ENCODE measurements at places on chromosomes 11 and 22.

DNA sequence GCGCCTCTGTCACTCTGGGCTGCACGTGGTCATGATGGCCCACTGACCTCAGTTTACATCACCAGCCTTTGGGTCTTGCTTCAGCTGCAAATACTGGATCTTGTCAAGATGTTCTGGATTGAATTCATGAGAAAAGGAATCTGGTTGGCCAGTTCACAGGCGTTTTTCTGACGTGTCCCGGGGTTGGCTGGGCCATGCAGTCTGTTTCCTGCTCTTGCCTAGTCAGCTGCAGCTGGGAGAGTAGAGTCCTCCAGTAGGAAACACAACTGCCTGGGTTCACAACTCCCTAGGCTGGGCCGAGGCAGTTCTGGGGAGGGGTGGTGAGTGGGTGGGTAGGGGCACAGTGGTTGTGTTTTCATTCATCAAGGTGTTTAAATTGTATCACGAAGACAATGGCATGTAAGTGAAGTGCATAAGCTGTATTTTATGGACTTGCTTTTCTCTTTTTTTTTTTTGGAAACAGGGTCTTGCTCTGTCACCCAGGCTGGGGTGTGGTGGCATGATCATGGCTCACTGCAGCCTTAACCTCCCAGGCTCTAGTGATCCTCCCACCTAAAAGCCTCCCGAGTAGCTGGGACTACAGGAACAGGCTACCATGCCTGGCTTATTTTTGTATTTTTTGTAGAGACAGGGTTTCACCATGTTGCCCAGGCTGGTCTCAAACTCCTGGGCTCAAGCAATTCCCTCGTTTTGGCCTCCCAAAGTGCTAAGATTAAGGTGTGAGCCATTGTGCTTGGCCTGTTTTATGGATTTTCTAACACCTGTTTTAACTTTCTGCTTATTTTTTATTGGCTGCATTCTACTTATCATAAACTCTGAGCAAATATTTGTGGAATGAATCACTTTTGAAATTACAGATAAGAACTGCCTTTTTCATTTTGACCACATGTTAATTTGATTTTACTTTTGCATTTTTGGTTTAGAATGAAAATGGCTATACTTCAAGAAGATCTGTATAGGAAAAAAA lies 54.0 kb upstream of the PITPNB start:
- no peaks in the 10 kb centered on the region for H3K27me3 ChIP-seq
- no peak overlapping the region for H3K27ac ChIP-seq
- H3K4me3 ChIP-seq = no peak overlapping the region

- peak overlapping the region; percentile 93 for H3K4me3 ChIP-seq
- peaks cover 34% of the 10 kb centered on the region for H3K36me3 ChIP-seq
- no peaks in the 10 kb centered on the region for H3K27me3 ChIP-seq
- peak overlapping the region; percentile 96 for H3K27ac ChIP-seq
- no peak for DNase-seq
Observed at GRCh38 chr11:65132238-65132987, 1.9 kb downstream of the SYVN1 start.

- no peaks in the 10 kb centered on the region for H3K36me3 ChIP-seq
- H3K27ac ChIP-seq = peak overlapping the region; percentile 96
- peak; percentile 41 for DNase-seq
- no peaks in the 10 kb centered on the region for H3K27me3 ChIP-seq
- H3K4me3 ChIP-seq = peak overlapping the region; percentile 72
- no peaks in the 10 kb centered on the region for H3K4me1 ChIP-seq
Observed at GRCh38 chr11:35141571-35141971, 2.6 kb downstream of the CD44 start.

DNA sequence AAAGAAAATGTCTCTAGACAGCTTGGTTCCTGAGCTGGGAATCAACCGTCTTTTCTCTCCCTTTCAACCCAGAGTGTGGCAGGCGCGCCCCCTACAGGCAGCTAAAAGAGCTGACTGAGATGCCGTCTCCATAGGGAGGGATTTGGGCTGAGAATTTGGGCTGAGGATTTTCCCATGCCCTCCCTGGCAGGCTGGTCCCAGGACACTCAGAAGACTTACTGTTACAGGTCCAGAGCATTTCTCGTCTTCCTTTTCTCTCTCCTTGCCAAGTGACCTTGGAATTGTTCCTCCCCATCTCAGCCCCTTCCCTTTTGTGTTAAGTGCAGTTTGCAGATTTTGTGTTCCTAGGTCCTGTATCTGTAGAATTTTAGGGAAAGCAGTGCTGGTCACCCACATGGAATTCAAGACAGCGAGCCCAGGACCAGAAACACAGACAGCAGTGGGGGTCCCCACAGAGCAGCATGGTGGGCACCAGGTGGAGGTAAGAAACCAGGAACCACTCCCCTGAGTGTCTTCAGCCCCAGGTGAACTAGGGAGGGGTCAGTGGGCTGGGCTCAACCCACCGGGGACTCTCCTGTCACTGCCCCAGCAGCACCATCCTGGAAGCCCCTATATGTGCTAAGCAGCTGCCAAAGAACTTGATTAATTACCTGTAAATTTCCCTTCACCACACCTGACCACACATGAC lies 9.9 kb upstream of the IGLL5 start:
- no peaks in the 10 kb centered on the region for H3K4me1 ChIP-seq
- DNase-seq = no peak
- no peaks in the 10 kb centered on the region for H3K36me3 ChIP-seq
- no peak overlapping the region for H3K27ac ChIP-seq
- H3K4me3 ChIP-seq = no peak overlapping the region
- peaks cover 11% of the 10 kb centered on the region for H3K27me3 ChIP-seq

DNA sequence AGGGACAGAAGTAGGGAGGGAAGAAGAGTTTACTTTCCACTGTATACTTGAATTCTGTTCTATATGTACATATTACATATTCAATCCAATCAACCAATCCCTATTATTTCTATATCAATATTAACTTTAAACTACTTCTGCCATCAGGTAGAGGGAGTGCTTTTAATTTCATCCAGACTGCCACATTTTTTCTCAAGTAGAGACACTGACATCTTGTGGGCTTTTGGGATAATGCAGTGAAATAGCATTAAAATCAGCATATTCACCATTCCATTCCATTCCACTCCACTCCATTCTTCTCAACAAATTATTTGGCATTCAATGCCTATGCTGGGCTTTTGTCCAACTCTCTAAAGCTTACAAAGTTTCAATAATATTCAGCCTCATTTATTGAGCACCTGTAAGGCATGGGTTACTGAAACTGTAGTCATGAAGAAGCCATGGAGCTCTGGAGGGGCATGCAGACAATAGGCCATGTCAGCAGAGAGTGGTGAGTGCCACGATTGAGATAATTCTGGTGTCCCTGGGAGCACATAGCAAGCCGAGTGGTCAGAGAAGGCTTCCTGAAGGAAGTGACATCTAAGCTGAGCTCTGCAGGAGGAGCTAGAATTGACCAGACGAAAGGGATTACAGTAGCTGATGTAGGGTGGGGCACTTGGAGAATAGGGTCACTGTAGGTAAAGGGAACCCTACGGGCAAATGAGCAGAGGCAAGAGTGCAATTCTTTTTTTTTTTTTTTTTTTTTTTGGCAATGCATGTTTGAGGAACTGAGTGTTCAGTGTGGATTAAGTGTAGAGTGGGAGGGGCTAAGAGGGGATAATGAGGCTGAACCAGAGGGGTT lies 12.8 kb upstream of the CLPB start:
- H3K36me3 ChIP-seq = no peaks in the 10 kb centered on the region
- H3K4me3 ChIP-seq = no peak overlapping the region
- no peaks in the 10 kb centered on the region for H3K27me3 ChIP-seq
- H3K27ac ChIP-seq = no peak overlapping the region

- no peaks in the 10 kb centered on the region for H3K4me1 ChIP-seq
- no peaks in the 10 kb centered on the region for H3K27me3 ChIP-seq
- no peak overlapping the region for H3K4me3 ChIP-seq
- no peak for DNase-seq
Observed at GRCh38 chr11:126564566-126564965, 209.1 kb downstream of the ST3GAL4 start.

DNA sequence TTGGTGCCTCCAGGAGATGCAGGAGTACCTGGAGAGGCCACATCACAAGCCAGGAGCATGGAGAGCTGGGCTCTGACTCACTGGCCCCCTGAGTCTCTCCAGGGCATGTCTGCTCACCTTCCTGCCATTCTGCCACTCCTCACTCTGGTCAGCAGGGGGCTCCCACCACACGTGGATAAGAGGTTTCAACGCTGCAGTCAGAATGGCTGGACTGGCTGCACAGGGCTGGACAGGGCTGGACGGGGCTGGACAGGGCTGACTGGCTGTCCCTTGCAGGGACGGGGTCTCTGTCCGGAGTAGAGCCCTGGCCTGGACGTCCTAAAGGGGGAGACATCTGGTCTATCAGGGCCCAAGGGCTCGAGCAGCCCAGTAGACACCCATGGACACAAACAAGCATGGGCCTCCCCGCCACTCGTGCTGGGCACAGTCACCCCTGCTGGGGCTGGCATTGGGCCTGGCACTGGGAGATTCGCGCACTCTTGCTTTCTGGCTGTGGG lies 34.6 kb downstream of the CYTH4 start:
- no peaks in the 10 kb centered on the region for H3K36me3 ChIP-seq
- H3K4me1 ChIP-seq = no peaks in the 10 kb centered on the region
- no peaks in the 10 kb centered on the region for H3K27me3 ChIP-seq
- peak; percentile 69 for DNase-seq
- H3K4me3 ChIP-seq = no peak overlapping the region

DNA sequence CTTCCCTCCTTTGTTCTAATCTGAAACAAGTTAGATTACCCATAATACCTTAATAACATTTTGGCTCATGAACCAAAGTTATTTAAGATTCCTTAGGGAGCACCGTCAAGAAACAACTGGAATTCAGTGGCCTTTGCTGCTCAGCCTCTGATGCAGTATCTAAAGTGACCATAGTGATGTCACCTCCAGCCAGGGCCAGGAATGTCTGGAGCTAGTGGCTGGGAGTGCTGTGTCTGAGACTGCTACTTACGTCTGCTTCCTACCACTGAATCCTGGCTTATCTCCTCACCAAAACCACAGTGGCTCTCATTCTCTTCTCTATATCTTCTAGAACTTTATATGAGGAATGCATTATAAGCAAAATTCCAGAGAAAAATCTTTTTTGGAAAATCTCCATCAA lies 658.0 kb downstream of the DLG2 start:
- H3K27ac ChIP-seq = no peak overlapping the region
- no peak overlapping the region for H3K4me3 ChIP-seq
- DNase-seq = no peak
- no peaks in the 10 kb centered on the region for H3K4me1 ChIP-seq
- H3K27me3 ChIP-seq = no peaks in the 10 kb centered on the region
- no peaks in the 10 kb centered on the region for H3K36me3 ChIP-seq

DNA sequence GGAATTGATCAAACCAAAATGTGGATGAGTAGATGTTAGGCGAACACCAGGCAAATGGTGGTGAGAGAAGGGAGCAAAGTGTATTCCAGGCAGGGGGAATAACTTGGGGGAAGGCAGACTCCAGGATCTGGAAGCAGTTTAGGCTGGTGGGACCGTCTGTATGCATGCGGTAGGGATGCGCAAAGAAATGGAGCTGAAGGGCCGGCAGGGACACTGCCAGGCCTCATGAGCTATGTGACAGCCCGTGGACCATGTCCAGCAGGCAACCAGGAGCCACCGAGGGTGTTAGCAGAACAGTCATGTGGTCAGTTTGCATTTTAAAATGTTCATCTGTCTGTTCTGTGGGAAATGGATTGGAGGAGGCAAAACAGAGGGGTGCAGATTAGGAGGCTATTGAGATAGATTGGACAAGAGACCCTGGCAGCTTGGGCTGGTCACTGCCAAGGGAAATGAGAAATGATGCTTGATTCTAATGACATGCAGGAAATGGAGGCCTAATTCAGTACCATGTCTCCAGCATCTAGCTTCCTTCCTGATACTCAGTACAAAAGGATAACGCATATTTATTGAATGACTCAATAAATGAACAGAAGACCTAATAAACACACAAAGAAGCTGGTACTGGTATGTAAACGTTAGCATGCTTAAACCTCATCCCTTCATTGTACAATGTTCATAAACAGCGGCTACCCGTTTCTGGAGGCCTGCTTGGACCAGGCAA lies 412.4 kb downstream of the BUD13 start:
- no peaks in the 10 kb centered on the region for H3K4me1 ChIP-seq
- DNase-seq = no peak
- no peak overlapping the region for H3K27ac ChIP-seq
- H3K36me3 ChIP-seq = no peaks in the 10 kb centered on the region
- H3K27me3 ChIP-seq = peaks cover 7% of the 10 kb centered on the region

- H3K4me3 ChIP-seq = no peak overlapping the region
- DNase-seq = no peak
- H3K27ac ChIP-seq = no peak overlapping the region
- no peaks in the 10 kb centered on the region for H3K4me1 ChIP-seq
Observed at GRCh38 chr11:21119411-21119810, 450.0 kb downstream of the NELL1 start.

DNA sequence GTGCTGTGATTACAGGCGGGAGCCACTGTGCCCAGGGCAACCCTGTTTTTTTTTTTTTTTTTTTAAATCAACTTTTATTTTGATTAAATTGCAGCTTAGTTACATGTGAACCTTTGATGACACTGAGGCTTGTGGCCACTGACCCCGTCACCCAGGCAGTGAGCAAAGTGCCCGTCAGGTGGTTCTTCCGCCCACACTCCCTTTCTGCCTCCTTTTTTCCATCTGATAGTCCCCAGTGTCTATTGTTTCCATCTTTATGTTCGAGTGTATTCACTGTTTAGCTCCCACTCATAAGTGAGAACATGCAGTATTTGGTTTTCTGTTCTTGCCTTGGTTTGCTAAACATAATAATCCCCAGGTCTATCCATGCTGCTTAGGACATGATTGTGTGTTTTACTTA lies 110.9 kb upstream of the GRK3 start:
- H3K27me3 ChIP-seq = no peaks in the 10 kb centered on the region
- H3K4me3 ChIP-seq = no peak overlapping the region
- no peak for DNase-seq
- no peak overlapping the region for H3K27ac ChIP-seq
- peaks cover 5% of the 10 kb centered on the region for H3K4me1 ChIP-seq
- no peaks in the 10 kb centered on the region for H3K36me3 ChIP-seq

DNA sequence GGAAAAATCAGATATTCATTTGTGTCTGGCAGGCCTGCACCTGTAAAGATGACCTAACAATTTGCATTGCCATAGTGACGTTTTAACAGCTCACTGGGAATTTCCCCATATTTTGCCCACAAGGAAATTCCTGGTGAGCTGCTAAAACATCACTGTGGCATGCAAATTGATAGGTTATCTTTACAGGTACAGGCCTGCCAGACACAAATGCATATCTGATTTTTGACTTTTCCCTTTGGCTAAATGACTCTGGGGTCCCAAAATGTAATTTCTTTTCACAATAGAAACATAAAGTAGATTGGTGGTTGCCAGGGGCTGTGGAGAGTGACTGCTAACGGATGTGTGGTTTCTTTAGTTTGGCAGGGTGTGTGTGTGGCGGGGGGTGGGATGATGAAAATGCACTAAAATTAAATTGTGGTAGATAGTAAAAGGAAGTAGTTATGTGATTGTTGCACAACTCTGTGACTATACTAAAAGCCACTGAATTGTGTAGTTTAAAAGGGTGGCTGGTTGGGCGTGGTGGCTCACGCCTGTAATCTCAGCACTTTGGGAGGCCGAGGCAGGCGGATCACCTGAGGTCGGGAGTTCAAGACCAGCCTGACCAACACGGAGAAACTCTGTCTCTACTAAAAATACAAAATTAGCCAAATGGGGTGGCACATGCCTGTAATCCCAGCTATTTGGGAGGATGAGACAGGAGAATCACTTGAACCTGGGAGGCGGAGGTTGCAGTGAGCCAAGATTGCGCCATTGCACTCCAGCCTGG lies 18.5 kb upstream of the FEZ1 start:
- H3K4me1 ChIP-seq = no peaks in the 10 kb centered on the region
- no peaks in the 10 kb centered on the region for H3K36me3 ChIP-seq
- H3K27ac ChIP-seq = no peak overlapping the region
- H3K27me3 ChIP-seq = no peaks in the 10 kb centered on the region

GRCh38 chr11:16603890-16604793 lies 134.3 kb upstream of the C11orf58 start:
- no peaks in the 10 kb centered on the region for H3K4me1 ChIP-seq
- H3K4me3 ChIP-seq = peak overlapping the region; percentile 46
- H3K27me3 ChIP-seq = no peaks in the 10 kb centered on the region

Measured in breast epithelium (tissue), 4 donors.